ENCODE measurements at places on chromosomes 3 and 15.

- DNase-seq: no peak
These were observed 172.5 kb downstream of the POTEB3 start for GRCh38 chr15:21267671-21268395.

DNA sequence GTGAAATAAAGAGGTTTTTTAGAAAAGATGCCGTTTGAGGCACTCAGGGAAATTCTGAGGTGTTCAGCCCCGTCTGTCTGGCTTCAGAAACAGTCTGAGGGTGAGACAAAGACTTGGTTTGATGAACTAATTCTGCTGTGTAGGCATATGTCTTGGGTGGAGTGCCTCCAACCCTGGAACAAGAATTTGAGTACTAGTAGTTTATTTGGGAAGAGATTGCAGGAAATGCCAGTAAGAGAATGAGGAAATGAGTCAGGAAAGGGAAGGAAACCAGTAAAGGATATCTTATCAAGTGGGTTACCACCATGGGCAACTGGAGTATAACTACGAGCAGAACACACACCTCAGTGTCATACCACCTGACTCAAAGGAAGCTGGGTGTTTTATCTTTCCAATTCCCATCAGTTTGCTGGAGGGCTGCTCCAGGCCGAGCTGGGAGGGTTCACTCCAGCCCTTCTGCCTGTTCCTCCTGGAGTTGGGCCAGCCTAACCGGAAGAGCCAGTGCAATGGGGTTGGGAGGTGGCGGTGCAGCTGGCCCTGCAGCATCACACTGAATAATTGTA is 75.3 kb downstream of the TGFBR2 start:
- DNase-seq: no peak

DNA sequence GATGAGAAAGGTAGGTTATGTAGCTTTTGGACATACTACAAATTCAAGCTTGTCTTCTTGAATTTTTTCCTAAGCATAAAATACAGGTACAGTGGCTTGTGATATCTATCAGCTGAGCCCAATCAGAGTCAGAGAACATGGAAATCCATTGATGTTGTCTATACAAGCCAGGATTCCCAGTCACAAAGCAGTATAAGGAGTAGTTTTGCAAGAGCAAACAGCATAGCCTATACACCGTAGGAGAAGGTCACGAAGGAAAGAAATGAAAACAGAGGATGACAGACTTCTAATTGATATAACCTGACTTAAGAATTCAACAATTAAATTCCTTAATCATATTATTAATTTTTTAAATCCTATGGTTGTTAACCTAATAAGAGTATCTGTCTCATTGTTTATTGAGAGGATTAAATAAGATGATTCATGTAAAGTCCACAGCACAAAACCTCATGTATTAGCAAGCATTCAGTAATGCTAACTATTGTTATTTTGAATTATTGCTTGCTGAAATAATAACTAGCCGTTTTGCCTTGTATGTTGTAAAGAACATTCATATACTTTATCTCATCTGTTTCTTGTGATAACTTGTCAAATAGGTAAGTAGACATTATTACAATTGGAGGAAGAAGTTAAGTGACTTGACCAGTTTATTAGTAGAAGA is 276.6 kb upstream of the ZPLD1 start:
- DNase-seq: no peak

GRCh38 chr3:73143821-73144237 is 82.4 kb downstream of the EBLN2 start:
- DNase-seq: no peak

GRCh38 chr15:29740692-29741311 is 81.5 kb downstream of the TJP1 start:
- DNase-seq: no peak

GRCh38 chr3:23157331-23157730 is 45.8 kb upstream of the UBE2E2 start:
- DNase-seq: no peak

GRCh38 chr15:25959100-25959499 is 96.0 kb upstream of the ATP10A start:
- DNase-seq: no peak

DNA sequence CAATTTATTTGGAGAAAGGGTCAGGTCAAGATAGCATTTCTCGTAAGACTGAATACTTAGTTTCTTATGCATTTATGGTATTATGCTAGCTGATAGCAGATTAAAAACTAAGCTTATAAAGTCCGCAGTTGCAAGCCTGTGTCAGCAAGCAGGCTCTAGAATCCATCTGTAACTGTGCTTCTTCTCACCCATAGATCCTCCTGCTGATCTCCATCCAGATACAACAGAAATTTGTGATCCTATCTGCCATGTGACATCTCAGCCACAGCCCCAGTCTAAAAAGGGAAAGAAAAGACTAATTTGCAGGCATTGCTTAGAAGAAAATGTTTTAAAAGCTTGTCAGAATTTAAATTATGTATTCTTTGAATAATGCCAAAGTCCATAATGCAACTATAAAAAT is 265.4 kb upstream of the CCDC54 start:
- DNase-seq: no peak
